ENCODE measurements at places on chromosomes 7 and 10.
A peak's percentile ranks its signal among the peaks of the same experiment; 100 is the strongest.

GRCh38 chr7:150382123-150382843 lies 3.2 kb downstream of the ZNF775 start:
- DNase-seq = no peak

- DNase-seq = no peak
Observed at GRCh38 chr7:6165521-6166320, 106.7 kb downstream of the CYTH3 start.

GRCh38 chr10:86363833-86364490 lies 2.6 kb downstream of the GRID1 start:
- DNase-seq = no peak

DNA sequence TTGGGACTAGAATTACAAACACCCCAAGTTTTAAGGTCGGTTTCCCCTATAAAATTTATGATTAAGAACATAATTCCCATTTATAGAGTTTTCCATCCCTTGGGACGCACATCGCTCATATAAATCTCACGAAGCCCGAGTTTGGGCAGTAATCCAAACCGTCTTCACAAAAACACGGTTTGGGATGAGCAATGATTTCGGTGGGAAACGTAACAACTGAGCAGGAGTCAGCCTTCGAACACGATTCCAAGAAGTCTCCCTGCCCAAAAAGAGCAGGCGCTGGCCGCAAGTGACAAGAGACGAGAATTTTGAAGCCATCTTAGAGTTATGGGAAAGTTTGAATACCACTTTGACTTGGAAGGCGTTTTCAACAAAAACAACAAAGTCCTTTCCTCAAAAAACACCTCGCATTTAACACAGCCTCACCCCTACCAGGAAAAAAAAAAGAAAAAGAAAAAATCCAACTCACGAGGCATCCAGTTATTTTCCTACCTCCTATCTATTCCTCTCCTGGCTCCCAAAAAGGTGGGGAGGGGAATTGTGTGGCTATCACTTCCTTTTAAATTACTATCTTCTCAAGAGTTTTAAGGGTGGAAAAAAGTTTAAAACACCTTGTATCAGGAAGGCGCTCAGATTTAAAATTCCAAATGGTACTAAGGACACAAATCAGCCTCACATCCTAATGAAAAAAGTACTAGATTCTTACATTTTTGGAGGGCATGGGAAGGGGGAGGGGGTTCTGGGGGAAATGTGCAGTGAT lies 1.6 kb downstream of the SEPHS1 start:
- DNase-seq = no peak

- DNase-seq = no peak
Observed at GRCh38 chr10:24240041-24240751, 31.3 kb downstream of the KIAA1217 start.

DNA sequence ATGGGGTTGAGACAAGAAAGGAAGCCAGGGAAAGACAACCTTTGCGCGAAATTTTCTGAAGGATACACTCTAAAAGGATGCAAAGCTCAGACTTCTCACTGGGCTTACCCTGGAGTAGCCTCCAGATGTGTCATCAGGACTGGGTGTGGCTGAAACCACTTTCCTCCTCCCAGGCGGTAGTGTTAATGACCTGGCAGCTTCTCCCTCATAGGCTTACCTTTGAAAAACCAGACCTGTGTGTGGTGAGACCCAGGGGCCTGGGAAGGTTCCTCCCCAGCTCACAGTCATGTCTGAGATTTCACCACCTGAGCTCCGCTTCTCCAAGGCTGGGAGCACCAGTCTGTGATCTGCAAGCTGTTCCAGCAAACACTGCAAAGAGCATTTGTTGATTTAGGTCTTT lies 93.7 kb downstream of the EPC1 start:
- DNase-seq = no peak

GRCh38 chr10:44470784-44471183 lies 85.9 kb upstream of the CXCL12 start:
- no peak for DNase-seq

- DNase-seq = no peak
Observed at GRCh38 chr10:96700374-96701099, 19.8 kb downstream of the PIK3AP1 start.

DNA sequence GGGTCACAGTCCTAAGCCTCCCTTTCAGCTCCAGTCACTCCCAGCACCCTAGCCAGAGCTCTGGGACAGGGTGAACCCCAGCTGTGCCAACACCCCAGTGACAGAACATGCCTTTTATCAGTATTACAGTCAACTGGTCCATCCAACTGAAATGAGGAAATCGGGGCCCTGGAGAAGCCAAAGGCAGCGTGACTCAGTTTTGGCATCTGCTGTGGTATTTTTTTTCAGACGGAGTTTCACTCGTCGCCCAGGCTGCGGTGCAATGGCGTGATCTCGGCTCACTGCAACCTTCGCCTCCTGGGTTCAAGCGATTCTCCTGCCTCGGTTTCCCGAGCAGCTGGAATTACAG lies 3.4 kb upstream of the CLDN15 start:
- no peak for DNase-seq

DNA sequence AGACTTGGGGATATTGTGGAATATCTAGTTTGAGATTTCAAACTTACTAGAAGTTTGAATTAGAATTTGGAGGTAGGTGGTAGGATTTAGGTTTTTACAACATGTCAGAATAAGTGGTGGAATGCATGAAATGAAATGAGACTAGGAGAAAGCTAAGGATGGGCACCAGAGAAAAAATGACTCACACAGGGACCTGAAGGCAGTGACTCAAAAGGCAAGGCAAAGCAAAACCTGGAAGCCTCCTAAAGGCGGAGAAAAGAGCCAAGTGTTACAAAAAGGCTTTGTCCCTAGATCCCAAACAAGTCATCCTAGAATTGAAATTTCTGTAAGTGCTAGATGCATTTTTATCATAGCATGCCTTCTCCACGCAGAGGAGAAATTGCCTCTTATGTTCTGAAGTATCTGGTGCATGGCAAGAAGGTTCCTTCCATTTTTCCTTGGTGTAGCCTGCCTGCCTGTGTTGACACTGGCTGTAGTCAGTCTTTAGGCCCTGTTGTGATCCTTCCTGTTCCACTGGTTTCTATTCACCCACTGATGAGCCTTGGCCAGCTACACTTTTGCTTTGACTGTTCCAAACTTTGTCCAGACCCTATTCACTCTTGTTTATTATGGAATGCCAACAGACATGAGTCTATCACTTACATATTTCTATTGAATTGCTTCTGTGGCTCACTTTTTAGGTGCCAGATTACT lies 109.3 kb downstream of the ETV1 start:
- no peak for DNase-seq

GRCh38 chr7:91206361-91206960 lies 57.8 kb upstream of the FZD1 start:
- no peak for DNase-seq

DNA sequence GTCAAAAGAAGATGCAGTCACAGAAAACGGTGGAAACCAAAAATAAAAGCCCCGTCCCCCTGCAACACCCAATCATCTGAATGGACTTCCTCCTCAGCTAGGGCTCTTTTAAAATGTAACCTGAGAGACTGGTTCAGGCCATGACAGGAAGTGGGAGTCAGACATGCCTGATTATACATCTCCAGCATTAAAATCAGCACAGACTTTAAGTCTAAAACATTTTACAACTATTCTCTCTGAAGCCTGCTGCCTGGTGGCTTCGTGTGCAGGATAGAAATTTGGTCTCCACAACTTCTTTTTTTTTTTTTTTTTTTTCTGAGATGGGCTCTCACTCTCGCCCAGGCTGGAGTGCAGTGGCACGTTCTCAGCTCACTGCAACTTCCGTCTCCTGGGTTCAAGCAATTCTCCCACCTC lies 30.3 kb downstream of the HACD1 start:
- peak; percentile 9 for DNase-seq

DNA sequence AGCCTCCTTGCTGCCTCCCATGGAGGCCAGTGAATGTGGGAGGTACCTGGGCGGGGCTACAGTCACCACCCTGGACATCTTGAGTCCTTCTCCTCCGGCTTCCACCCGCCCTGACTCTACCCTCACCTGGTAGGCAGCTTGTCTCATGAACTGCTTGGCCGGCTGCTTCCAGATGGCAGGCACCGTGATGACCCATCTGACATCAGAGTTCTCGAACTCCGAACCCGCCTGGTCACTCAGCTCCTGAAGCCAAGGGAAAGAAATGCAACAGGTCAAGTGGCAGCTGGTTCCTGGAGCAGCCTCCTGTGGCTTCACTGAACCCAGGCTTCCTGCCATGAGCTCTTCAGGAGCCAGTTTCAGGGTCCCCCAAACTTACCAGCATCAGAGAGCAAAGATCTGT lies 50.1 kb downstream of the HSPA12A start:
- DNase-seq = no peak

- no peak for DNase-seq
Observed at GRCh38 chr10:77899080-77899477, 27.5 kb downstream of the DLG5 start.

All from CD4-positive, alpha-beta T cell (primary cell).